ENCODE measurements at places on chromosomes 5 and 9. TPM values are rescaled to one million over a fixed set of nuclear protein-coding genes. Genes with fewer than 3 reads are reported as not detected.
A peak's percentile ranks its signal among the peaks of the same experiment; 100 is the strongest.

- no peaks in the 10 kb centered on the region for H3K36me3 ChIP-seq
- no peak for DNase-seq
- H3K27ac ChIP-seq, result no peak overlapping the region
- H3K27me3 ChIP-seq, result no peaks in the 10 kb centered on the region
- H3K4me3 ChIP-seq, result no peak overlapping the region
These were observed 613.2 kb downstream of the TLE1 start for GRCh38 chr9:81076131-81076530.

- no peak overlapping the region for H3K4me3 ChIP-seq
- no peak overlapping the region for H3K27ac ChIP-seq
- no peak for DNase-seq
- no peaks in the 10 kb centered on the region for H3K36me3 ChIP-seq
- H3K27me3 ChIP-seq, result no peaks in the 10 kb centered on the region
- no peaks in the 10 kb centered on the region for H3K4me1 ChIP-seq
These were observed 50.5 kb upstream of the DHFR start for GRCh38 chr5:80705216-80705769.

- no peaks in the 10 kb centered on the region for H3K27me3 ChIP-seq
- no peaks in the 10 kb centered on the region for H3K4me1 ChIP-seq
- no peak overlapping the region for H3K4me3 ChIP-seq
These were observed 188.7 kb downstream of the ZNF608 start for GRCh38 chr5:124557761-124558160.

DNA sequence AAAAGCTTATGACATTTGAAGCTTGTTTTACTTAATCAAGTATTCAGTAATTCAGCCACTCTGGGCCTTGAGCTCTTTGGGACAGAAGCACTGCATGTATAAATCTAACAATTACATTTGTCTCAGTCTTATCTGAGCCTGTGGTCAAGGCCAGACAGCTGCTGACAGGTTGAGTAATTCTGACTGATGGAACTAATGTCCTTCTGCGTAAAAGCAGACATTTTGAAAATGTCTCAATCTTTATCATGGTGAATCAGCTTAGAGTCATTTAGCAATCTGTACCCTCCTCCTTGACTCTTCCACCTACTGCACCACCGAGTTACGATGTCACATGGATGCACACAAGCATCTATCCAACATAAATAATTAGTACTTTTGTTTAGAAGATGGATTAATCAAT lies 400.0 kb downstream of the ARRDC3 start:
- no peaks in the 10 kb centered on the region for H3K27me3 ChIP-seq
- H3K36me3 ChIP-seq, result no peaks in the 10 kb centered on the region
- DNase-seq, result no peak
- no peak overlapping the region for H3K4me3 ChIP-seq

DNA sequence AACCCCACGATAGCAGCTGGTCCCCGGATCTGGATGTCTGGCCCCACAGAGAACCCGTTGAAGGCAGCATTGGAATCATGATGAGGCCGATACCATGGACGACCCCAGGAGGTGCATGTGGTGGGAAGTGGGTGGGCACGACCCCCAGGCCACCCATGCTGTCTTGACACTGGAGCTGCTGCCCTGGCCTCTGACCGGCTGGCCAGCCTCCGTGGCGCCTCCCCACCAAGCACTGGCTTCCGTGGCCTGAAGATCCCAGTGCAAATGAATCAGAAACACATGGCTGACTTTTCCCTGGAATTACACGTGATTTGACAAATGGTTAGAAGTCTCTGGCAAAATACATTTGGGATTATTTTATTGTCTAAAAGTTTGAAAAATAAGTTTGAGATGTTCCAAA lies 259.0 kb upstream of the IRX1 start:
- DNase-seq, result no peak
- H3K36me3 ChIP-seq, result no peaks in the 10 kb centered on the region
- H3K27me3 ChIP-seq, result no peaks in the 10 kb centered on the region
- no peaks in the 10 kb centered on the region for H3K4me1 ChIP-seq
- H3K27ac ChIP-seq, result no peak overlapping the region
- H3K4me3 ChIP-seq, result no peak overlapping the region

- no peaks in the 10 kb centered on the region for H3K36me3 ChIP-seq
- no peaks in the 10 kb centered on the region for H3K27me3 ChIP-seq
- no peak overlapping the region for H3K27ac ChIP-seq
- DNase-seq, result no peak
- H3K4me3 ChIP-seq, result no peak overlapping the region
- peaks cover 69% of the 10 kb centered on the region for H3K4me1 ChIP-seq
These were observed 2.7 kb downstream of the EEIG1 start for GRCh38 chr9:127977884-127978647.

- H3K36me3 ChIP-seq, result no peaks in the 10 kb centered on the region
- H3K4me1 ChIP-seq, result no peaks in the 10 kb centered on the region
- DNase-seq, result no peak
- H3K4me3 ChIP-seq, result no peak overlapping the region
- no peaks in the 10 kb centered on the region for H3K27me3 ChIP-seq
- H3K27ac ChIP-seq, result no peak overlapping the region
These were observed 41.9 kb downstream of the SPEF2 start for GRCh38 chr5:35659556-35659955.

- DNase-seq, result no peak
- no peak overlapping the region for H3K4me3 ChIP-seq
- no peaks in the 10 kb centered on the region for H3K27me3 ChIP-seq
- no peaks in the 10 kb centered on the region for H3K36me3 ChIP-seq
- H3K27ac ChIP-seq, result peak overlapping the region; percentile 93
These were observed 267.7 kb downstream of the FANCC start for GRCh38 chr9:95049761-95050160.

- H3K27ac ChIP-seq, result no peak overlapping the region
- peaks cover 40% of the 10 kb centered on the region for H3K4me1 ChIP-seq
- H3K27me3 ChIP-seq, result no peaks in the 10 kb centered on the region
- DNase-seq, result no peak
These were observed 35.6 kb downstream of the GPBP1 start for GRCh38 chr5:57209316-57210040.

Gene NUTM2G
- total RNA-seq, result not detected

Gene GRIA1
- 0.46 TPM for total RNA-seq

Gene PTGER4
- total RNA-seq, result 4.2 TPM

Gene TRIM14
- 1.3 TPM for total RNA-seq

Gene DMRT3
- total RNA-seq, result 0.36 TPM
